BJ (cell line): ENCODE measurements at places on chromosomes 1 and 21.
A peak's percentile ranks its signal among the peaks of the same experiment; 100 is the strongest.

GRCh38 chr21:25578056-25578961, 29.0 kb downstream of the MRPL39 start:
- DNase-seq: no peak

GRCh38 chr1:55937840-55938375, 641.5 kb downstream of the PLPP3 start:
- DNase-seq: no peak

- peak; percentile 32 for DNase-seq
Observed at GRCh38 chr1:225809842-225810578, at the start of gene EPHX1. EPHX1 (plus strand) TSS chr1:225810124; CDS start chr1:225828730, 18,606 bp downstream.

- no peak for DNase-seq
Observed at GRCh38 chr1:77039111-77039510, 171.8 kb downstream of the ST6GALNAC5 start.
